Activated T-helper 17 cell treated with anti-CD3 and anti-CD28 coated beads, Interleukin-2, amount 50 U/mL, for 72 hours (primary cell): ENCODE measurements at places on chromosomes 4 and X.

- ATAC-seq: no peak
These were observed 104.9 kb downstream of the CHIC2 start for GRCh38 chr4:53959343-53960120.

DNA sequence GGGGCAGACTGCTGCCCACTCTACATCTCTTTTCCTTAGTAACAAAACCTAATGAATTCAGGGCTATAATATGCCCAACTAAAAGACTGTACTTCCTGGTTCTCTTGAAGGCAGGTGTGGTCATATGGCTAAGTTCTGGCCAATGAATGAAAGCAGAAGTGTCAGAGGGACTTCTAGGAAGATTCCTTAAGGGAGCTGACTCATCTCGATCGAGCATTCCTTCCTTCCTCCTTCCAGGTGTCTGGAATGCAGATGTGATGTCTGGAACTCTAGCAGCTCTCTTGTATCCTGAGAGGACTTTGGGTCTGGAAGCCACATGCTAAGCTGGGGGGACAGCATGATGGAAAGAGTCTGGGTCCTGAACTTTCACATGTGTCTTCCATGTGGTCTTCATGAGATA lies 116.2 kb upstream of the STX18 start:
- no peak for ATAC-seq

DNA sequence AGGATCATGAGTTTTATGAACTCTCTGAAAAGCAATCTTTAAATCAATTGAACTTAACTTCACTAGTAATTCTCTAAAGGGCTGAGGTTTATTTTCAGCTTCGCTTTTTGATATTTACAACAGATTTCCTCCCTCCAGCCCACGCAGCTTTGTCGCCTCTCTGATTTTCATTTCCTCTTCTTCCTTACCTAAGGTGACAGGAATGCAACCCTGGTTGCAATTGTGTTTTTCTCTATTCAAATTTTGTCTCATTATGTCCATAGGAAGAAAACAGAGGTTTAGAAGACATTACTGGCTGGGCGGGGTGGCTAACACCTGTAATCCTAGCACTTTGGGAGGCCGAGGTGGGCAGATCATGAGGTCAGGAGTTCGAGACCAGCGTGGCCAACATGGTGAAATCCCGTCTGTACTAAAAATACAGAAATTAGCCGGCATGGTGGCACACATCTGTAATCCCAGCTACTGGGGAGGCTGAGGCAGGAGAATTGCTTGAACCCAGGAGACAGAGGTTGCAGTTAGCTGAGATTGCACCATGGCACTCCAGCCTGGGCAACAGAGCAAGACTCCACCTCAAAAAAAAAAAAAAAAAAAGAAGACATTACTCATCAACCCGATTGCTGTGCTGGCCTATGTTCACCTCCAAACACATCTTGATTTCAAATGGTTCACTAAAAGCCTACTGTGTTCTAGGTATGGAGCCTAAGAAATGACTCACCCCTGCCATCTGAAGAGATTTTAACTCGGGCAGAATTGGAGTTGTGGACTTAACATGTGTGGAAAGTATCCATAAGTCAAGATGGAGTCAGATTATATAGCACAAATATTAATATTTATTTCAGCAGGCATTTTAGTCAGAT lies 36.8 kb downstream of the VSIG4 start:
- peak; percentile 72 for ATAC-seq

DNA sequence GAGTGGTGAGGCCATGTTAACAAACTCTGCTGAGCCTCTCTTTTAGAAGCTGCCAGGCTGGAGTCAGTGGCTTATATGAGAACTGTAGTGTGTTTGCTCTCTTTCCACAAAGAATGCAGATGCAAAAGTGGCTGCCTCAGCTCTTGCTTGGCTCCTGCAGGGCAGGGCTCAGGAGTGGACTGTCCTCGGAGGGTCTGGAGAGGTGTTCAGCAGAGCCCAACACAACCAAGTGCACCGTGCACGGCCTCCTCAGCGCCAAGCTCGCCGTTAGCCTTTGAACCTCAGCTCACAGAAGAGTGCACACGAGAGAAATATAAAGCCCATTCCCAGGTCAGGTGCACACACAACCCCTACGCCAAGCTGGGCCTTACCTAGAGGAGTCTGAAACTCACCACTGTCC lies 82.8 kb downstream of the C4orf51 start:
- no peak for ATAC-seq

DNA sequence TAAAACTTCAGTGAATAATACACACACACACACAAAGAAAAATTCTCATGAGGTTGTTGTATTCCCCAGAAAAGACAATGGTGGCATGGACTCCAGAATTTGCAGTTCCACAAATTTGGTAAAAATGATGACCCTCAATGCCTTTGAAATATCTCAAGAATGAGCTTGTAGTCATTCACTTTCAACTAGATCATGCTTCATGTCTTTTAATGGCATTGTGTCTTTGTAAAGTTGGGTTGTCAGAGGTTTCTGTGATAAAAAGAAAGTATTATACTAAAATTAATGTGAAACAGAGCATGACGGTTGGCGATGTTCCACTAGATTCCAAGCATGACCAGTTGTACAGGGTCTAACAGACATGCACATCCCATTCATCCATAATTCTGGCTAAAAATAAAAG lies 685.0 kb upstream of the FRG1 start:
- no peak for ATAC-seq

DNA sequence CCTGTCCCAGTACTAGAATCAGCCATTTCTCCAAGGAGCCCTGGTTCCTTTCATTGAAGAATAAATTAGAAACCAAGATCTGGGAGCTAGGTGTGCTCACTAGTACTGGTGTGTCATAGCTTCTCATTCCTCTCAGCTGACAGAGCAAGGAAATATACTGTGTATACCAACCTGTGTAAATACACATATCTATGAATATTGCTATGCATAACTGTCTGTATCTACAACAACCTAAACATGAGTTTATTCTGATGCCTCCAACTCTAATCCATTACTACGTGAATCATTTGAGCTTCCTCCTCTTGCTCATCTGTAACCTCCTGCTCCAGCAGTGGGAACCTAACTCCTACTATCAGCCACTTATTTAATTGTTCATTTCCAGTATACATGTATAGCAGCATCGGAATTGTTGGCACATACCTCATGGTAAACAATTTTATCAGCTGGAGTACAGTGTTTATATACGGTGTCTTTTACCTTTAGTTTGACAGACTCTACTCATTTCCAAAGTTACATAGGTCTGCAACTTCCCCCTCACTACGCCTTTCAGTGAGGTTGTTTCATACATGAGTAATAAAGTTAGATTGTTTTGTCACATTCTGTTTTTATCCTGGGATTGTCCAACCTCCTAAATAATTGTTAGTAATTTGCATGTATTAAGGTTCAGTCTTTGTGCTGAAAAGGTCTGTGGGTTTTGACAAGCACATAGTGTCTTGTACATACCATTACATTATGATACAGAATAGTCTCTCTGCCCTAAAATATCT lies 7.1 kb upstream of the SCRG1 start:
- ATAC-seq: peak; percentile 89

GRCh38 chr4:2483237-2483636 lies 14.3 kb downstream of the RNF4 start:
- peak; percentile 5 for ATAC-seq

- ATAC-seq: no peak
These were observed 27.5 kb upstream of the NAP1L5 start for GRCh38 chr4:88725143-88725542.

DNA sequence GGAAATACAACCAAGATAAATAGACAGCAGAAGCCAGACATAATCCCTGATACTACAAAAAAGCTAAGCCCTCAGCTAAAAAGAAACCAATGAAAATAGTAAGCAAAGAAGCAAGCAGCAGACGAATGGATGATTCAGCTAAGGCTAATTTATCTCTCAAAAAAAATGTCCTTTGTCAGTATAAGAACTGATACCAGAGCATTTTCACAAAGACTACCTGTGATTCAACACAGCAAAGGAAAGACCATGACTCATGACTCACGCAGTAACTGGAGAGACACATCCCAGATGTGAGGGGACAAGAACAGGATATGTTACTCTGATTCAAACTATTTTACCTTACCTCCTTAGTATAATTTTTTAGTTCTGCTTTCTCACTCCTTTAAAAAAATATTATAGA lies 22.7 kb upstream of the TMPRSS11F start:
- ATAC-seq: peak; percentile 72

GRCh38 chr4:109953556-109953955 lies 40.9 kb downstream of the EGF start:
- ATAC-seq: no peak

DNA sequence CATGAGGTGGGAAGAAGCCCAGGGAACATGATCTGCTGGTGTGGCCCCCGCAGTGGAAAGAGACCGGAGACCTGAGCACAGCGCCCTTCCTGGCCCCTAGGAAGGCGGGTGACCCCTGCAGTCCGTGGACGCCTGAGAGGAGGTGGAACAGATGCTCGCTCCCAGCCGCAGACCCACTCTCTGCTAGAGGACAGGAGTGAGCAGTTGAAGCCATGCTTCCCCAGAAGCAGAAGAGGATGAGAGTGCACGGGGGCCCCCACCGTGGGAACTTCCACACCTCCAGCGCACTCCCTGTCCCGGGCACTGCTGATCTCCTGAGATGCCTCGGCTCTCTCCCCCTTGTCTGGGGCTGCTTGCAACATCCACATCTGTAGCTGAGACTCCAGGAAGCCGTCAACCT lies 62.2 kb downstream of the GPR143 start:
- no peak for ATAC-seq

- ATAC-seq: no peak
These were observed 35.7 kb upstream of the INTS6L start for GRCh38 chrX:135484641-135485289.

GRCh38 chr4:180734753-180735432 lies 1508.3 kb upstream of the TENM3 start:
- no peak for ATAC-seq

GRCh38 chr4:26061248-26061986 lies 147.4 kb downstream of the SMIM20 start:
- peak; percentile 60 for ATAC-seq

- no peak for ATAC-seq
These were observed 148.9 kb upstream of the RBPJ start for GRCh38 chr4:26171941-26172340.

DNA sequence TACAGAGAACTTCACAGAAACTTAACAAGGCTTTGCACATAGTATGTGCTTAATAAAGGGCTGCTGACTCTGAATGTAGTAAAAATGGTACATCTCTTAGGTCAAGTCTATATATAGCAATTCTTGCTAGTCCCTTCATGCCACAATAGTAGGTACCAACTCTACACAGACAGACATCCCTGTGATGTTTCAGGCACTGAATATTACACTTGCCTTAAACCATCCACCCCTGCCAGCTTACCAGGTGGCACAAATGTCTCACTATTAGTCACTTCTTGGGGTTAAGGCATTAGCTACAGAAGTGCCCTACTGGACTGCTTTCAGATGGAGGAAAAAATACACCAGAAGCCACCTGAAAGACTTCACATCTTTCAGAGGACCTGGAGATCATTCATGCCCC lies 86.3 kb upstream of the CITED1 start:
- no peak for ATAC-seq

DNA sequence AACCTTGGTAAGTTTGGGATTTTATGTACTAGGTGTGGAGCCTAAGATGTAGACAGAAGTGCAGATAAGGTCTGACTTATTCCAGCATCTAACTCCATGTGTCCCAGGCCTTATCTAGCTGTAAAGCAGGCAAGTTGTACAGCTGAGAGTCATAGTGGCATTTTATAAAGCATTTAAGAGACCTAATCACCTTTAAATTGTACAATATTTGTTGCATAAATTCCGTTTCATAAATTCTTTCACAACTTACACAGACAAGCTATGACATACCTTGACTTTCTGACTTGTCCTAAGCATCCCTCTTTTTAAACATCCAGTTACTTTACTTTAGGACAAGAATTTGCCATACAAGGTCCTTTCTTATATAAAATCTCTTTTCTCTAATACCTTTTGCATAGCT lies 11.0 kb downstream of the SYAP1 start:
- no peak for ATAC-seq

DNA sequence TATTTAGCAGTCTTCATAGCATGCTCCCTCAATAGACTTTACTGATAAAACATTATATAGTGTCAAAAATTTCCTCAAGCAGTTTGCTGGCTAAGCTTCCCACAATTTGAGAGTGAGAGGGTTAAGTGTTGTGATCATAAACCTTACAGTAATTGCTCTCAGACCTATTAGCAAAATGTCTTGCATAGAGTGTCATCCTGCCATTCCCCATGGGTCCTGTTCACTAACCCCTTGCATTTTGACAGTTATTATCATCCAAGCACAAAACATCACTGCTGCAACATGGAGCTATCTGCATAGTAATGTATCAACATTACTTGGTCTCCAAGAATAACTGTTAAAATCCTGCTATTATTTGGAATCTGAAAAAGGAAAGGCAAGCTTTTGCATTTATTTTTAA lies 196.1 kb upstream of the GK2 start:
- ATAC-seq: no peak

DNA sequence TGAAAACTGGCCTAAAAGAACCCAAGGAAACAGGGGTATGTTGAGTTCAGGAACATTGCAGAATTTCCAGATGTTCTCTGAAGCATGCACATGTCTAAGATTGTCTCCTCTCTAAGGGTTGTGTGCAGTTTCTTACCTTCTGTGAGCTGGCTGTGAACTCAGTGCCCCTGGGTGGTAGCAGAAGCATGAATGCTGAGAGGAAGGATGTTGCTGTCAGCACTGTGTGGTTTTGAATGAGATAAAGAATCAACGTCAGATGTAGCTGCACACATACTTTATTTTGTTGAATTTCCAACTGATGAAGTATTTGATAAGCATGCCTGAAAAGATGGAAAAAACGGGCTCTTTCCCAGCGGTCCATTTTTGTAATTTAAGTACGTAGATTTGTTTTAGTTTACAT lies 23.8 kb upstream of the CD38 start:
- ATAC-seq: peak; percentile 39

DNA sequence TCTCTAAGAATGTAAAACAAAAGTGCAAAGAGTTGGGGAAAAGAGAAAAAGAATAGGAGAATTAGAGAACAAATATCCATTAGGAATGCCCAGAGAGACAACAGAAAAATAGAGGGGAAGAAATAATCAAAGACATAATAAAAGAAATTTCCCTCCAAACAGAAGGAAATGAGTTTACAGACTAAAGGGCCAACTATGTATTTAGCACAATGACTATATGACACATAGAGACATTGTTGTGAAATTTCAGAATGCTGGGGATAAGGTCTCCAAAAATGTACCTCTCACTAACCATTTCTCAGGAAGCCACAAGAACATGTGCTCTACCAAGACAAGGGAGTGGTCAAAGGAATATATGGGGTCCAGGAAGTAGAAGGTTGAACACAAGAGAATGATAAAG lies 121.0 kb upstream of the ACSL4 start:
- ATAC-seq: no peak

GRCh38 chrX:136822337-136823095 lies 41.8 kb upstream of the ARHGEF6 start:
- ATAC-seq: no peak

DNA sequence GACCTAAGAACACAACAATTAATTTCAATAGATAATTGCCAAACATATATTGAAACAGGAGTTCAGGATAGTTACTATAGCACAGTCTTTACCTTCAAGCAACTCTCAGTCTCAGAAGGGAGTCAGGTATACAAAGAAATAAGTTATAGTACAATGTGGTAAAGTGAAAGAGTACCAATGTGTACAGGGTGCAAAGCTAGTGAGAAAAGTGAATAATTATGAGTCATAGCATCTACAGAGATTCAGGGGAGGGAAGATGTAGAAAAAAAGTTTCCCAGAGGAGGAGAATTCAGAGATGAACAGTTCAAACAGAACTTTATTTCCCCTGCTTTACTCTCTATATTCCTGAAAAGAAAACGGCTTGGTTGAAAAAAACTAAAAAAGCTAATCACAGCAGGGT lies 22.7 kb upstream of the DKK2 start:
- peak; percentile 97 for ATAC-seq

GRCh38 chrX:9135901-9136510 lies 102.1 kb upstream of the FAM9B start:
- ATAC-seq: no peak

- no peak for ATAC-seq
These were observed 123.9 kb downstream of the TBCK start for GRCh38 chr4:106192131-106192530.
